Stimulated activated CD8-positive, alpha-beta memory T cell treated with anti-CD3 and anti-CD28 coated beads, Interleukin-2, amount 100 ng/mL, for 48 hours (primary cell): ENCODE measurements at places on chromosomes 13 and 19.
A peak's percentile ranks its signal among the peaks of the same experiment; 100 is the strongest.

GRCh38 chr19:35318679-35319448 is 10.1 kb upstream of the CD22 start:
- DNase-seq: no peak

DNA sequence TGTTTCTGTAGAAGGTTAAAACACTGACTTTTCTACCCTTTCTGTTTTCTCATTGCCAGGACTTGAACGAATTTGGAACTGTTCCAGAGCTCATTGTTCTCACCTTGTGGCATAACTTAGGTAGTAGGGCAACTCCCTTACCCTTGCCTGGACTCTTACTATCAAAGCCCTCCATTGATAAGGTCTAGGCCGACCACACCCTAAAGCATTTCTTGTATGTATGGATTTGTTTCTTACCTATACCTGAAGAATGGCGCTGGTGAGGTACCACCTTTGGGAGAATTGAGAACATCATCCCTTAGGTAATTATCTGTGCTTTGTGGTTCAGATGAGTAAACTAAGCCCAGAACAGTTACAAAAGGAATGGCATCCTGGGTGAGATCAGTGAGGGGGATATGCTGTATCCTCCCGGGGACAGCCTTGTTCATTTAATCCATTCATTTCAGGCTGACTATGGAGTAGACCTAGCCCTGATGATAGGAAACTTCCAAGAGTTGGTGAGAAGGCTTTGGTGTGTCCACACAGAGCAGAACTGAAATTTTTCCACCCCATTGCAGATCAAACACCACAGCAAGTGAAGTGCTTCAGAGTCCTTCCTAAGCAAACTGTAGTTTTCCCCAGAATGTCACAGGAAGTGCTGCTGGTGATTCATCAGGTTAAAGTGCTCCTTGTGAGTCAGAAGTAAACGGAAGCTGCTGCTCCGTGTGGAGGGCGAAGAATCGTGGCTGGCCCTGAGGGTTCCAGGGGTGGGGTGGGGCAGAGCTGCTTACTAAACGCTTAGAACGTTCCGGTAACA is 113.0 kb downstream of the TEX26 start:
- DNase-seq: peak; percentile 65

DNA sequence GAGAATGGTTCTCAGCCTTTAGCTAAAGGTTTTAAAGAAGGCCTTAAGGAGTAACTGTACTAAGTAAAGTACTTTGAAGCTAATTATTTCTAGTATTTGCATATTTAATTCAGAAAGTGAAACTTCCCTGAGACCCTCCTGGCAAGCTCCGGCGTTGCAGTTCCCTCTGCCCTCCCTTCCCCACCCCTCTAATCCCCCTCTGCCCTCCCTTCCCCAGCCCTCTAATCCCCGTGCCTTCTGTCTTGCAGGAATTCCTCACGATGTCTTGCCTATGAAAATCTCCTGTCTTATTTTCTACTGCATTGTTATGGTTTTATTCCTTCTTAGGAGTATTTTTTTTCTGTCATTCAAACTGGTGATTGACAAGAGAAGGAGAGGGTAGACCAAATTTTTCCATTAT is 236.9 kb downstream of the COL4A1 start:
- DNase-seq: no peak

GRCh38 chr19:32642771-32643170 is 32.2 kb downstream of the ANKRD27 start:
- DNase-seq: peak; percentile 44

DNA sequence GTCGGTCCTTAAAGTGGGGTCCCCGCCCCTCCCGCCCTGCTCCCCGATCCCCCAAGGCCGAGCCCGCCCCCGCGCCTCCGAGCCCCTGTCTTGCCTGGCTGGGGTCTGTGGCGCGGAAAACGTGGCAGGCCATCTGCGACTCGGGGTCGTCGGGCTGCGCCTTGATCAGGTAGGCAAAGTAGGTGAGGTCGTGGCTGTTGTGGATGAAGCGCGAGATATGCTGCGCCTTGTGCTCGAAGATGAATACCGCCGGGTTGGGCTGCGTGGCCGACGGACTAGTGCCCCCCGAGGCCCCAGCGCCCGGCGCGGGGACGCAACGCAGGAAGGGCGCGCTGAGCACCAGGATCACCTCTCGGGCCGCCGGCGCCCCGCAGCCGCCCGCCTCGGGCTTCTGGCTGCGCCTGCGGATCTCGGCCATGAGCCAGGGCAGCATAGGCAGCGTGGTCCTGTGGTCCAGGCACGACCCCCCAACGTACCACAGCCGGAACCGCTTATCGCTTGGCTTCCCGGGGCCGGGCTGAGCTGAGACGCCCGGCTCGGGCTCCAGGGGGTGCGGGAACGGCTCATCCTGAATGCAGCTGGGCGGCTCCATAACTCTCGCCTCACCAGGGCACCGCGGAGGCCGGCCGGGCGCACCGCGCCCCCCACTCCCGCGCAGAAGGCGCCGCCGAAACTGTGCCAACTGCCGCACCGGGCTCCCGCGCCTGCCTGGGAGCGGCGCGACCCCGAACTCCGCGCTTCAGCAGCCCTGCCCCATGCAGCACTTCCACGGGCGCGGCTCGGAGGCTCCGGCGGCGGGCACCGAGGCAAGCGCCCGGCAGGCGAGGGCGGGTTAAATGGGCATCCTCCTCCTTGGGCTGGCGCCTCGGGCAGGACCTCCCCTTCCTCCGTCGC is 546 bp downstream of the TBC1D4 start:
- DNase-seq: peak; percentile 11

- no peak for DNase-seq
These were observed 152.7 kb upstream of the SERP2 start for GRCh38 chr13:44220948-44221347.

DNA sequence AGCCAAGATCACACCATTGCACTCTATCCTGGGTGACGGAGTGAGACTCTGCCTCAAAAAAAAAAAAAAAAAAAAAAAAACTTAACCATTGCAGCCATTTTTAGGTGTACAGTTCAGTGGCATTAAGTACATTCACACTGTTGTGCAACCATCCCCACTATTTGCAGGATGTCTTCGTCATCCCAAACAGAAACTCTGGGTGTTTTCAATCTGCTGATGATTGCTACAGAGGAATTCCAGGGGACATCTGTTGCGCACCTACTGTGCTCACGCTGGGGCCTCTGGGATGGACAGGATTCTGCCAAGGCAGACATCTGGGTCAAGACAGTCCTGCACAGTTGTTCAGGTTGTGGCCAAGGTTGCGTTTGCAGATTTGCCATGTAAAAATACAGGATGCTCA is 2.4 kb upstream of the APOC4 start:
- no peak for DNase-seq

DNA sequence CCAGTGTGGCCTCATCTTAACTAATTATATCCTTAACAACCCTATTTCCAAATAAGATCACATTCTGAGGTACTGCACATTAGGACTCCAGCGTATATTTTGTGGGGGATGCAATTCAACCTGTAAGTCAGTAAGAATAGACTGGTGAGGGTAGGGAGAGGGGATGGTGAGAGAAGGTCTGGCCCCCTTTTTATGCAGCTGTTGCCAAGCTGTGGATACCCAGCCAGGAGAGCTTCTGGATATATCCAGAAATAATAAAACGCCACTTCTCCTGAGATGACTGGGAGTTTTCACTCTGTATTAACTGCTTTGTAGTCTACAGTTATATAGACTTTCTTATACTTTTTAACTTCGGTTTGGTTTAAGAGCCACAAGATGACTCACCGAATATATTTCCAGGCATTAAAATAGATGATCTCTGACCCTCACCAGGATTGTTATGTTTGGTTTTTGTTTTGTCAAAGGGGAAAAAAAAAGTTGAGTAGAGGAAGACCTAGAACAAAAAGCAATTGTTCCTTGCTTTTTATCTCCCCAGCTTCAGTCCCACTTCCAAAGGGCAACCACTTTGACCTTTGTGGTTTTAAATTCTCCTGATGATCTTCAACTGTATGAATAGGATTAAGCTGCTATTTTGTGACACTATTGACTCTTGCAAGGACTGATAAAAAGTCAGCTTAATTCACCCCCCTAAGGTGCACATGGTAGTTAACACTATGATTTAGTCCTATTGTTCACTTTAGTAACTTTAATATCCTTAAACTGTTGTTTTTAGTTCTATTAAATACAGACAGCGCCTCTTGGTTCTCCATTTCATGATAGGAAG is 3.1 kb upstream of the NEK3 start:
- no peak for DNase-seq

DNA sequence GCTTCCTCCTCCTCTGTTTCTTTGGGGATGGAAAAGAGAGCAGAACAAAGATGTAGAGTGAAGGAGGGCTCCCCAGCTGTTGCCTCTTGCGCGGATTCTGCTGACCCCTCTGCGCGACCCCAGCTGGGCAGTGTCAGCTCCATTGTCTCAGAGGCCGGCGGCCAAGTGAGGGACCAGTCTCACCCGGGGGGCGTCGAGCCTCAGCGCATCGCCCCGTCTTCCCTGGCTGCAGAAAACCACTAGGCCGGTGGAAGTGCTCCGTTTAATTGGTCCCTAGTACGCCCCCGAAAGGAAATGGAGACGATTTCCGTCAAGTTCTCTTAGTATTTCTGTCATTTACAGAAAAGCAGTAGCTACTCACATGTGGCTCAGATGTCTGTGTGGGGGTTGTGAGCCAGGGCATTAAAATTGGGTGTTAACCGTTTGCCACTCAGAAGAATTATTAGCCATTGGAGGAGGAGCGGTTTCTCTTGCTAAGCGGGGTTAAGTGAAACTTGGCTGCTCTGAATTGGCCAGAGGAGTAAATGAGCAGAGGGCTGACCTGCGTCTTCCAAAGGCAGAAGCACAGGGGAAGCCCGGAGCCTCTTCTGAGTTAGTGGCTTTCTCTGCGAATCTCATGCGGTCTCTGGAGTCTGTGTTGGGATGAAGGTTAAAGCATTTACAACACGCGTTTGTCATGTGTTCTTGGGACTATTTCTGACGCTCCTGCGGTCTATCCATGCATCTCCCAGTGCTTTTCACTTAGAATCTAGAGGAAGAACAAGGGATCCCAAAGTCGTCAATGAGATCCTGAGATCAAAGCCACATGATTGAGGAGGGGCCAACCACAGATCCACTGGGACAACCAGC is 132.8 kb upstream of the MYO16 start:
- DNase-seq: no peak

DNA sequence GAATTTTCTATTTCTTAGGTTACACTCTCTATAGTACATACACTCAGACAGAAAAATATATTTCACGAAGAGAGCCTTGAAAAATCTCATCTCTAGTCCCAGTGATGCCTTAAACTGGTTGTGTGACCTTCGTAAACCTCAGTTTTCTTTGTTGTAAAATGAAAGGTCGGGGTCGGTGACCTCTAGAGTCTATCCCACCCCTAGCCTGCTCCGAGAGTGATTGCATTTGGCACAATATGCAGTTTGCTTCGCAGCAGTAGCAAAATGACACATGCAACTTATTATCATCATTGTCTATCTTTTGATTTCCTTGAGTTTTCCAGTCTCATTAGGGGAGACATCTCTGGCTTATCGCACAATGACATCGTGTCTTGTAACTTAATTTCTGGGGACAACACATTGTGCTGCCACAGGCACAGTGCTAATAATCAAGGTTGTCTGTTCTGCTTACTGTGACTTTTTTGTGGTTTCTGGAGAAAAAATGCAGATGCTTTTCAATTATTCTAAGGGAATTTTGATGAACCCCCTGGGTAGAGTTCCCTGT is 115.0 kb downstream of the GGACT start:
- no peak for DNase-seq

DNA sequence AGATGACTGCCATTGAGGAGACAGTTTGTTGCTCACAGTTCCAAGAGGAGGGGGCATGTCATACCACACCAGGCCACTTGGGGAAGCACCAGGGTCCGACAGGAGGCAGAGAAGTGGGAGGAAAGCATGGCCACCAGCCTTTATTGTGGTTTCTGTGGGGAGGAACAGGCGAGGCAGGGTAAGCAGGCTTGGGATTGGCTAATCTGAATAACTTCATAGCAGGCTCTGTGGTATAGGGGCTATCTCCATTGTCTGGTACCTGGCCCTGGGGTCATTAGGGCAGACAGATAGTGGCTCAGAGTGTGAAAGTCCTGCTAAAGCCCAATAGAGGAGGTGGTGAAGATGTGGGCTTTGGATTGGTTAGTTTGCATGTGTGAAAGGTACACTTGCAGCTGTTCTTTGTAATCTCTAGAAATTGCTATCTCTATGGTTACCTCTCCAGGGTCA is 35.5 kb downstream of the CBY2 start:
- DNase-seq: no peak

DNA sequence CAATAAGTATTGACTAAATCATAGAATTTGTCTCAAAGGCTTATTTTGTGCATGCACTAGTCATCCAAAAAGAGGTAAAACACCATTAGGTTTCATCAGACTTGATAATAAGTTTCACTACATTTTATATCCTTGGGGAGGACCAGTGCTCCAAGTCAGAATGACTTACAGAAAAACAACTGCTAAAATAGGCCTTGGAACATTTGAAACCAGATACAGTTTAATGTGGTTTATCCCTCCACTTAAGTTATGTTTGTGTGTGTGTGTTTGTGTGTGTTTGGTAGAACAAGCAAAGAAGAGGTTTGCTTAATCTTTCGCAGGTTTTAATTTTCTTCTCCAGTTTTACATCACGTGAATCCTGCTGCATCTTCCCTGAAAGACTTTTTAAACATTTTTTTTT is 570.9 kb downstream of the PCDH9 start:
- DNase-seq: no peak

DNA sequence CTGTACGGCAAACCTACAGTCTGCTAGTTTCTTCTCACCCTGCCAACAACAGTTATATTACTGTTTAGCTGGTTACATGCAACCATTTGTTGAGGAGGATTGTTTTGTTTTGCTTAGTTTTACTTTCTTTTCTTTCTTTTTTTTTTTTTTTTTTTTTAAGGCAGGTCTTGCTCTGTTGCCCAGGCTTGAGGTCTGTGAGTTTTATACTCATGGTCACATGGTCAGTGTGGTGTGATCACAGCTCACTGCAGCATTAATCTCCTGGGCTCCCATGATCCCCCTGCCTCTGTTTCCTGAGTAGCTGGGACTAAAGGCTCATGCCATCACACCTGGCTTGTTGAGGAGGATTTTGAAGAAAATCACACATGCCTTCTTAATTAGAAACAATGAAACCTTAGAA is 505.6 kb downstream of the GPC5 start:
- no peak for DNase-seq

GRCh38 chr19:17658240-17658639 is 29.9 kb downstream of the UNC13A start:
- no peak for DNase-seq
